ENCODE measurements at places on chromosomes 1 and 21. TPM values are rescaled to one million over a fixed set of nuclear protein-coding genes. Genes with fewer than 3 reads are reported as not detected.

SAMD13 gene
- total RNA-seq: 0.61 TPM

KLF17 gene
- total RNA-seq: not detected

- no peak for DNase-seq
Measured at GRCh38 chr1:32275424-32275823, 16.5 kb upstream of the HDAC1 start.

GRCh38 chr1:65949230-65949626 lies 156.5 kb downstream of the PDE4B start:
- no peak for DNase-seq

- no peak for DNase-seq
Measured at GRCh38 chr21:39321424-39321823, 8.0 kb upstream of the BRWD1 start.

GRCh38 chr1:162010175-162010506 lies 13.5 kb downstream of the OLFML2B start:
- no peak for DNase-seq

- DNase-seq: no peak
Measured at GRCh38 chr1:18343581-18343980, 137.1 kb upstream of the KLHDC7A start.

- DNase-seq: no peak
Measured at GRCh38 chr1:50562106-50562505, 138.9 kb upstream of the DMRTA2 start.

- DNase-seq: no peak
Measured at GRCh38 chr1:48817505-48818114, 40.9 kb upstream of the BEND5 start.

- DNase-seq: no peak
Measured at GRCh38 chr1:169528215-169529067, 42.7 kb upstream of the SLC19A2 start.

FCMR gene
- total RNA-seq: 5.8 TPM

DNA sequence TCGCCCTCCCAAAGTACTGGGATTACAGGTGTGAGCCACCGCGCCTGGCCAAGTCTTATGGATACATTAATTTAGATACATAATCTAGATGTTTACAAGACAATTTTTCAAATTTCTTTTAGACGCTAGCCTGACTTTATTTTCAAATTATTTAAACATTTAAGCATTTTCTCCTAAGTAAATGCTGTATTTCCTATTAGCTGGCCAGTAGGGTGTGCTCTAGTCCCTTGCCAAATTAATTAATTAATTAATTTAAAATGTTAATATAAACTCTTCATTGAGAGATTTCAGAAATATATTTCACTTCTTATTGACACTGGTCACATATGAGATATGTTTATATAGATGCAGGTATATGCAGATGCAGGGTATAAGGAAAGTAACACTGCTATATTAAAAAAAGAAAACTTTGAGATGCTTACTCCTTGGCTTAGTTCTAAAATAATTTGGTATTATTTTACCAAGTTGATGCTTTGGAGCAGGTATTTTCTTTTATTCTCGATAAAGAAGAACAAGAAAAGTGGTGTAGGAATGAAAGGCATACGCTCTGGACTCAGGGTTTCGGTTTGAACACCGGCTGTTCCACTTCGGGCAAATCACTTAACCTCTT lies 5.2 kb upstream of the ERRFI1 start:
- DNase-seq: no peak

DNA sequence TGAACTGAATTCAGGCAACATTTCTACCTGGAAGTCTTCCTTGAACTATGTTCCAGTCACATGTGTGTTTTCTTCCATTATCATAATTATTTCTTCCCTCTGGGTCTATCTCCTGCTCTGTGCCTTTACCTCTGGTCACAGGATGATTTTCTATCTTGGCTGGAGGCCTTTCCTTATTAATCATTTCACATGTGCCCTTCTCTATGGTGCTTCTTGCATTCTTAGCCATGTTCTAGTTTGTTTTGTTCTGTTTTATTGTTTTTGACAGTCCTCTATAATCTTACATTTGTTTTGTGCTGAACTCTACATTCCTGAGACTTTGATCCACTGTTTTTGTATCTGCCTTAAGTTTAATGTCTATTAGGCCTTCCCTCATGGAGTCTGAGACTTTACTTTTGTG lies 51.0 kb downstream of the SGIP1 start:
- DNase-seq: no peak

CDC42 gene
- 270 TPM for total RNA-seq

GRCh38 chr1:241838897-241839296 lies 9.1 kb upstream of the EXO1 start:
- no peak for DNase-seq

TSPEAR gene
- total RNA-seq: not detected
